ENCODE measurements at places on chromosomes 5 and 9.
A peak's percentile ranks its signal among the peaks of the same experiment; 100 is the strongest.

DNA sequence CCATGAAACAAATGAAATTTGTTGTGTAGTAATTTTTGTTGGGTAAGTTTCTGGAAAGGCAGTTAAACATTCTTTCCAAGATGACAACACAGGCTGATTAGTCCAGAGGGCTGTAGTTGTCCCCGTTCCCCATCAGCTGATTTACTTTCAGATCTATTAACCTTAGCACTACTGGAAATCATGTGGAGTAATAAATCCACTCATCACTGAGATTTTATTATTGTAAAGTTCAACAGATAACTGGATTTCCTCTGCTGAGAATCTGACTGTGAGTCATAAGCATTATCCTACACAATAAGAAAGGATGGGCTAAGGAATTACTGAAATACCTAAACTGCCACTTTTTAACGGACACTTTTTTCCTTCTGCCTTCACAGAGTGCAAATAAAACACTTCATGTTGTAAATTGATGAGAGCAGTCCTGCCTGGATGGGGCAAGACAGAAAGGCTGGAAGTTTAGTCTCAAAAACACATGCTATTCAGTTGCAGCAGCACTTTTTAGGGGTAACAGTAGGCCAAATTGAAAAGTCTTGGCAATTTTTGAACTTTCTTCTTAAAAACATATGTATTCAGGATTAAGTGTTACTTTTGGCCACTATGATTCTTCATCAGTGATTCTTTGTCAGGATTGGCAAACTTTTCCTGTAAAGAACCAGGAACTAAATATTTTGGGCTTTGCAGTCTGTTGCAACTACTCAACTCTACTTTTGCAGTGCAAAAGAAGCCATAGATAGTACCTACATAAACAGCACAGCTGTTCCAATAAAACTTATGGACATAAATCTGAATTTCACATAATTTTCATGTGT, 7.0 kb downstream of the STOM start:
- no peak for DNase-seq

- no peak for DNase-seq
These were observed 37.9 kb downstream of the NRG2 start for GRCh38 chr5:140005145-140005591.

DNA sequence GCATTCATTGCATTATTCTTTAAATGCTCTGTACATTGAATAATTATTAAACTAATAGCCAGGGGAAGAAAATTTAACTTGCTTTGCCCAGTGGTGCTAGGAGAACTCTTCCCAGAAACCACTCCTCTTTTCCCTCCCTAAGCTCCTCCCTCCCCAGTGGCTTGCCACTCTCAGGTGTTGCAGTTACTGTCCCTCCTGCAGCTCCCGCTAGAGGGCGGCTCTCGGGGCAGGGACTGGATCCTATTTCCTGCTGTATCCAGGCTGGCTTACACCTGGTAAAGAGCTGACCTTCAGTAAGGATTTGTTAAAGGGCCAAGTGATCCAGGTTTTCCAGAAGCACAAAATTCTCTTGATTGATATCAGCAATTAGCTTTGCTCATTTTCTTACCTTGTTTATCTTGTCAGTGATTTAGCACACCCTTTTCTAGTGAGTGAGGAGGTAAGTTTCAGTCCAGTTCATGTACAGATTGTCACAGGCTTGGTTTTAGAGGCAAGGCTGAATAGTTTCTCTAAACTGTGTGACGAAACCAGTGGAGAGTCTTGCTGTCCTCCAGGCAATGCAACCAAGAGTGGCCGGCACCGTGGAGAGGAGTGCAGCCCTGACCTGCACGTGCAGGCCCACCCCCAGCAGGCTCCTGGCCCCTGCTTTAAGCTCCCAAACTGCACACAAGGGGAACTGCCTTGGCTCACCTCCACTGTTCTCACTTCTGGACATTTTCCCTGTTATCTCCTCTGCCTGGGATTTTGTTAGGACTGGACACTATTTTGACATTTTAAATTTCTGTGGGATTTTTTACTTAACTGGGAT, 423.8 kb downstream of the SPOCK1 start:
- peak; percentile 28 for DNase-seq

GRCh38 chr5:158431369-158432029, 572.6 kb upstream of the CLINT1 start:
- DNase-seq: no peak

GRCh38 chr5:92908952-92909601, 671.9 kb downstream of the NR2F1-AS1 start:
- DNase-seq: no peak

GRCh38 chr9:87682085-87682484, 43.8 kb upstream of the CTSL start:
- no peak for DNase-seq

GRCh38 chr5:4661836-4662235, 478.3 kb upstream of the ADAMTS16 start:
- DNase-seq: no peak

GRCh38 chr9:36924071-36924470, 110.0 kb downstream of the PAX5 start:
- no peak for DNase-seq

DNA sequence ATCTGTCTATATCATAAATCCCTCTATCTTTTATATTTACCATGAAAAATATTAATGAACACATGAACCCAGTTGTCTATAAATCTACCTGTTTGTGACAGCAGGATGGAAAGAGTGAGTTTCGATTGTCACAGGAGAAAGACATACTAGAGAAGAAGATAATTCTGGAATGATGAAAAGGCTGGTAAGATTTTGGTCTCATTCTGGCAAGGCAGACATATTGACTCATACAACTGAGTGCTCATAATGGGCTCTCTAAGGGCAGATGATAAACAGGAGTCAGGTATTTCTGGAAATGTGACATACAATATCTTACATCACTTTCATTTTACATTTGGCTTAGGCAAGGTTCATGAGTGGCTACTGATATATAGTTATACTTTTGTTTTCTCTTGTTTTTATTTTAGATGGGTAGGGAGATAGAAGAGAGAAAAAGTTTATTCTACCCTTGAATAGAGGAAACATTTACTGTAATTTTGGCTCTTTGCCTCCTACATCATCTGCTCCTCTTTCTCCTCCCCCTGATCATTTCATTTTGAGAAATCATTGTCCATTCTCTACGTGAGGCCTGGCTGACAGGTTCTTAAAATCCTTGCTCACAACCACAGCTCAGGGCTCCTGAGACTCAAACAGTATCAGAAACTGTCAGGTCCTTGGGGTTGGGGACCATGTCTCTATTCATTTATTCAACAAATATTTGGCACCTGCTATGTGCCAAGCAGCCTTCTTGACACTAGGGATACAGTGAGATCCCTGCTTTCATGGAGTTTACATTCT, 14.4 kb downstream of the ELOVL7 start:
- DNase-seq: no peak

- no peak for DNase-seq
These were observed 352.2 kb downstream of the NTRK2 start for GRCh38 chr9:85021686-85022085.

- no peak for DNase-seq
These were observed 204.5 kb downstream of the FBXL7 start for GRCh38 chr5:15704397-15704947.

GRCh38 chr9:131635285-131635684, 90.0 kb downstream of the PRRT1B start:
- DNase-seq: no peak

DNA sequence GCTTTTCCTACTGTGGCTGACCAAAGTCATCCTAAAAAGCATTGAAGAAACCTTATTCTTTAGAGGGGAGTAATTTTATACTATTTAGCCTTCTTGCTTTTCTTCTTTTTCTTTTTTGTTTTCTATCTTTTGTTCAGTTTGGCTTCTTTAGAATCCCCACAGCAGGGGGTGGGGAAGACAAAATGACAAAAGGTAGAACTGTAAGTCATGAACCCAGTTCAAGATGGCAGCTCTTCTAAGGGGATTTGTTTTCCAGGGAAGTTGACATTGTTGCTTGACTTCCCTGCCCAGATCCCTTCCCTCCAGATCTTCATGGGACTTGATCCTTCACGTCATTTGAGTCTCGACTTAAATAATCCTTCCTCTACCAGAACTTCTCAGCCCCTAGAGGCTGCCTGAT, 692.4 kb upstream of the DMAC1 start:
- DNase-seq: no peak

DNA sequence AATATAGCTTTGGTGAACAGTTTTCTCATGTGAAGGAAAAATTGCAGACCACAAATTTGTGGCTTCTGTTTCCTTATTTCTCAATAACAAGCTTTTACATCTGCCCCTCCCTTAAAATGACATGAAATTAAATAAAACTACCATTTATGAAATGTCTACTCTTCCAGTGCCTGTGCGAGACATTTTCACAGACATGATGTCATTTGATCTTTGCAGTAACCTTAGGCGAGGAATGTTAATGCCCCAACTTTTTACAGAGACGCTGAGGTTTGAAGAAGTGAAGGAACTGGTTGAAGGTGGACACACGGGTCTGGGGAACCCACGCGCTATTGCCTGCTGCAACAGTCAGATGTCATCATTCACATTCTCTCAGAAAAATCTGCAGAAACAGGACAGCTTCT, 61.5 kb downstream of the OSTF1 start:
- no peak for DNase-seq

- no peak for DNase-seq
These were observed 128.3 kb downstream of the GPBP1 start for GRCh38 chr5:57302164-57302563.

DNA sequence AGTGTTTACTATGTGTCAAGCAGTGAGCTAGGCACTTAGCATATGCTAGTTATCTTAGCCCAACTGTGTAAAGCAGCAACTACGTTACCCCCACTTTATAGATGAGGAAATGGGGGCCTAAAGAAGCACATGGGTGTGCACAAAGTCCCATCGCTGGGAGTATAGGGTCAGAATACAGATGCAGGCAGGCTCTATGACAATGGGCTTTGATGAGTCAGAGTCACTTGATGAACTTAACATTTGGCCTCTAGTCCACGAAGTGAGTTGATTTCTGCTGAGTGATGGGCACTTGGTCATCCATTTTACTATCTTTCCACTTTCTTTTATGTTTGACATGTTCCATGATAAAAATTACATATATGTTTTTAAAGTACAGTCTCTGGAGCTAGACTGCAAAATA, 204.3 kb downstream of the TRIM32 start:
- no peak for DNase-seq

DNA sequence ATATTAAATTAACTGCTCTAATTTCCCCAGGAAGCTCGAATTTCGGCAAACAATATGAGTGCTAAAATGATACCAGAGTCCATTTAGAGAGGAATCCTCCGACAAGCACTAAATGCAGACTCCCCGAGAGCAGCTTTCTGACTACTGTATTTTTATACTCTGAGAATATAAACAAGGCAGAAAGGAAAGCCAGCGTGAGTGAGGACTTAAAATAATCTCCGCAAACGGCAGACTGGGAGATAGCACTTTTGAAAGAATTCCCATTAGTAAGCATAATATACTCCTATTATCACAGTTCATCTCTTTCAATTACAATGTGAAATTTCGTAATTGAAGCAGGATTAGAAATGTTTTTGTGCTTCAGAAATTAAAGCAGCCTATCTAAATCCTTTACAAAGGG, 269.4 kb upstream of the PANK3 start:
- DNase-seq: no peak

DNA sequence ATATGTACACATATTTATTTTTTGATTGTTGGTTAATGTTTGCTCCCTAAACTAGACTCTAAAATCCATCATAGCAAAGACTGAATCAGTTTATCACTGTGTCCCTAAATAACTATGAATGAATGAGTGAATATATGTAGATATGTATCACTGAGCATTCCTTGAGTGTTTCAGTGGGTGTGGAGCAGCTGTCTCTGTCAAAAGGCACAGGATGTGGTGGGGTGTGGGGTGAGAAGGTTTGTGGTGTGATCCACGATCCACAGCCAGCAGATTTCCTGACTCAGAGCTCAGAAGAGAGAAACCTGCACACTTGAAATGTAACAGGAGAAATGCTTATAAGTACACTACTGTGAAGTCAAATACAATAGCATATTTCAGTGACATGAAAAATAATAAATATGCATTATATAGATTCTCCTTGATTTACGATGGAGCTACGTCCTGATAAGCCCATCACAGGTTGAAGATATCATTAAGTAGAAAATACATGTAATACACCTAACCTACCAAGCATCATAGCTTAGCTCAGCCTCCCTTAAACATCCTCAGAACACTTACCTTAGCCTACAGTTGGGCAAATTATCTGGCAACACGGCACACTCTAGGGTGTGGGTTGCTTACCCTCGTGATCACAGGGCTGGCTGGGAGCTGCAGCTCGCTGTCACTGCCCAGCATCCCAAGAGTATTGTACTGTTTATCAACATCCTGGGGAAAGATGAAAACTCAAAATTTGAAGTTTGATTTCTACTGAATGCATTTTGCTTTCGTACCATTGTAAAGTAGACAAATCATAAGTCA, 287.0 kb downstream of the GAS1 start:
- no peak for DNase-seq

- DNase-seq: no peak
These were observed 39.6 kb downstream of the PCDHGC5 start for GRCh38 chr5:141528291-141528984.

DNA sequence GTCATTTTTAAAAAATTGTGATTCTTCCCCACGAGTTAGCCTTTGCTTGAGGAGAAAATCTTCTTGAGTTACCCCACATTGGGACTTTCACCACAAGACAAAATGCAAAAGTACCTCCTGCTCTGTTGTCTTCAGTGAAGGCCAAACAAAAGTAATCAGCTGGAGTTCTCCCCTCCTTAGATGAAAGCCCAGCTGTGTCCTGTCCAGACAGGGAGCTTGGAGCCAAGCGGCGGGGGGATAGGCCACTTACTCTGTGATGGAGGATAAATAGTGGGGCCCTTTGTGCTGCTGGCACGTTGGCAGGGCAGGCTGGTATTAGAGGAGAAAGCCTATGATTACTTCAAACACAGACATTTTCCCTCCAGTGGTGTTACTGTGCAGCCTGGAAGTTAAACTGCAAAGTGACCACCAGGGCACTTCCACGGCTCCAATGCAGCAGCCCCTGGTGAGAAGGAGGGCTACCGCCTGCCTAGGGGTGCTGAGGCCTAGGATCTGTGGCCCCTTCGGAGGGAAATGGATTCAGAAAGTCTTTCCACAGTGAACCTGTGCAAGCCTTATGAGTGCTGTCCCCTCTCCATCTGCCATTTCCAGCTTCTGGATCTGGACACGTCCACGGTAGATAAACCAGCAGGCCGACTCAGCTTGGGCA, 155.0 kb downstream of the TMEM167A start:
- no peak for DNase-seq

DNA sequence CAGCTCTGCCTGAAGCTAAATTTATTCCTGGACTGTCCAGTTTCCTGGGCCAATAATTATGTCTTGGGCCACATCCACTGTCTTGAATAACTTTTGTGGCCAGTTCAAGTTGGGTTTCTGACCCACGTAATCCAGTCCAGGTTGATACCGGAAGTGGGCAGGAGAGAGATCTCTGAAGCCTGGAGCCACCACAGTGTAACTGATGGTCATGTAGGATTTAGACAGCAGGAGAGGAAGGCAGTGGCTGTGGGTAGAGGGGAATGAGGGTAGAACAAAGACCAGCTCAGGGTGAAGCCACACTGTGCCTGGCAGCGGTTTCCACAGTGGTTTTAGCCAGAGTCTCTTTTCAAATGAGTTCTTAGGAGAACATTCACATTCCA, 30.2 kb downstream of the SH3PXD2B start:
- DNase-seq: no peak

All from GM18507 (cell line).